Osteoblast (primary cell): ENCODE measurements at places on chromosomes 3 and 15. TPM values are rescaled to one million over a fixed set of nuclear protein-coding genes. Genes with fewer than 3 reads are reported as not detected.

SLC28A1 gene
- total RNA-seq: not detected in 2 replicates

GRCh38 chr3:112806903-112807302 lies 39.8 kb downstream of the CD200R1L start:
- H3K4me1 ChIP-seq: peaks cover 15% of the 10 kb centered on the region
- H3K36me3 ChIP-seq: no peaks in the 10 kb centered on the region
- DNase-seq: no peak
- no peaks in the 10 kb centered on the region for H3K27me3 ChIP-seq

DNA sequence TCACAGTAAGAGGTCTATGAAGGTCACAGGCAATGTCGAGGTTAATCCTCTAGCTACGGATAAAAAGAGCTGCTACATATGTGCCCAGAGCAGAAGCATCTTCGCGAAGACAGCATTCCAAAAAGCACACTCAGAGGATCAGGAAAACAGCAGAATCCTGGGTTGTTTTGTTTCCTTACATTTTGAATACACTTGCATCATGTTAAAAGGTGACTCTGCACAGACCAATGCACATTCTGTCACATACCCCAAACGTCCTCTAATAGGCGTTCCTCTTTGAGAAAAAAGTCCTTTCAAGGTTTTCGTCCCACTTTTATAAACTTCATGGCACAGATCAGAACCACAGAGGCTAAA lies 52.7 kb downstream of the VGLL4 start:
- peaks cover 35% of the 10 kb centered on the region for H3K36me3 ChIP-seq
- DNase-seq: peak; percentile 34
- H3K4me3 ChIP-seq: no peak overlapping the region
- no peaks in the 10 kb centered on the region for H3K27me3 ChIP-seq

CHRFAM7A gene
- total RNA-seq: under 0.01 and 0.72 TPM in 2 replicates

- no peak overlapping the region for H3K4me3 ChIP-seq
- peaks cover 37% of the 10 kb centered on the region for H3K4me1 ChIP-seq
- H3K27ac ChIP-seq: peak overlapping the region; percentile 64
- H3K36me3 ChIP-seq: peaks cover 35% of the 10 kb centered on the region
Observed at GRCh38 chr3:172280406-172281051, 167.7 kb downstream of the GHSR start.

UBAP1L gene
- total RNA-seq: 2.9 and 3.3 TPM in 2 replicates

GRCh38 chr3:150970665-150971324 lies 1.7 kb downstream of the CLRN1 start:
- H3K4me1 ChIP-seq: peaks cover 8% of the 10 kb centered on the region
- H3K27ac ChIP-seq: no peak overlapping the region
- H3K4me3 ChIP-seq: no peak overlapping the region
- H3K27me3 ChIP-seq: peaks cover 7% of the 10 kb centered on the region
- DNase-seq: peak; percentile 73
- H3K36me3 ChIP-seq: no peaks in the 10 kb centered on the region
